ENCODE measurements at places on chromosomes 2 and 18.
A peak's percentile ranks its signal among the peaks of the same experiment; 100 is the strongest.

DNA sequence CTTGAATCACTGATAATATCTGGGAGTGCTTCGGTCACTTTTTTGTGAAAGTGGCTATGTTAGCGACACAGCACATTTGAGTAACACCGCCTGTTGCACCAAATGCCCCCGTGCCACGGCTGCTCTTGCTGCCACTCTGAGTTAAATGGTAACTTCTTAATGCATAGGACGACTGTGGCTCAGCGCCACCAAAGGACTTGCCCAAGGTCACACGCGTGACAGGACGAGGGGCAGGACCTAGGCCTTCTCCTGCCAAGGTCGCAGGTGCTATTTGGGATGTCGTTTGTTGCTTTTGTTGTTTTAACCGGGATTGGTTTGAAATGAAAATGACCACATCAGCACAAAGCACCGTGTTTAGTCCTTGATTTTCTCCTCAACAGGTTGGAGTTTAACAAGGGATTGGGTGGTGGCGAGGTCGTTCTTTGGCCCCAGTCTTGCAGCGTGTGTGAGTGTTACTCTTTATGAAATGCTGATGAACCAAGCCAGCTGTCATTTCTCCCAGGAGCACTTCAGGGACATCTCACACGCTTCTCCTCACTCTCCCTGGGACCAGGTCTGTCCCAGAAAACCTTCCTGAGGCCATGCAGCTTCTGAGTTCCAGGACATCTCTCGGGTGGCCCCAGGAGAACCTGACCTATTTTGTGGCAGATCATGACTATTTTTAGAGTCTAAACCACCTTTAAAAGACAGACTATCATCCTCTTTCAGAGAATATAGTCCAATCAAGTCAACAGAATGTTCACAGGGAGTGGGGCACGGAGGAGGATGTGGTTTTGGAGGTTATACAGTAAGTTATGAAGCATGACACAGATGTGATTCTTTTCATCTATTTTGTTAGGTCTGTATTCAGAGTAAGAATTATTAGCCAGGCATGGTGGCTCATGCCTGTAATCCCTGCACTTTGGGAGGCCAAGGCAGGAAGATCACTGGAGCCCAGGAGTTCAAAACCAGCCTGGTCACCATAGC, 49.9 kb downstream of the MTCL1 start:
- DNase-seq, result no peak

GRCh38 chr18:70036771-70037347, 89.2 kb upstream of the CD226 start:
- no peak for DNase-seq

GRCh38 chr2:10017313-10017941, 25.9 kb upstream of the KLF11 start:
- DNase-seq, result no peak

DNA sequence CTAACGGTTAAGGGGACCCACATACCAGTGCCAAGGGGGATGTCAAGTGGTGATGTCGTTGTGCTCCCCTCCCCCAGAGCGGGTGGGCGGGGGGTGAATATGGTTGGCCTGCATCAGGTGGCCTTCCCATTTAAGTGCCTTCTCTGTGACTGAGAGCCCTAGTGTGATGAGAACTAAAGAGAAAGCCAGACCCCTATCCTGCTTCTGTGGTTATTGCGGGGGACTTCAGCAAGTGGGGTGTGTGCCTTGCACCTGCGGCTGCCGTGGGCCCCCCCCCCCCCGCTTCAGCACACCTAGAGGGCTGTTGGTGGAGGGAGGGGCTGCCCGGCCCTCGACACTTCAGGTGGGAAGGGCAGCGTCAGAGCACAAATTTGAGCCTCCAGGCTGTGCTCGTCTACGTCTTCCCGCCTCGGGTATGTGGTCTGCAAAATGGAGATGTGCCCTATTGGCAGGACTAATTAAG, 6.1 kb downstream of the CTDSP1 start:
- DNase-seq, result no peak

DNA sequence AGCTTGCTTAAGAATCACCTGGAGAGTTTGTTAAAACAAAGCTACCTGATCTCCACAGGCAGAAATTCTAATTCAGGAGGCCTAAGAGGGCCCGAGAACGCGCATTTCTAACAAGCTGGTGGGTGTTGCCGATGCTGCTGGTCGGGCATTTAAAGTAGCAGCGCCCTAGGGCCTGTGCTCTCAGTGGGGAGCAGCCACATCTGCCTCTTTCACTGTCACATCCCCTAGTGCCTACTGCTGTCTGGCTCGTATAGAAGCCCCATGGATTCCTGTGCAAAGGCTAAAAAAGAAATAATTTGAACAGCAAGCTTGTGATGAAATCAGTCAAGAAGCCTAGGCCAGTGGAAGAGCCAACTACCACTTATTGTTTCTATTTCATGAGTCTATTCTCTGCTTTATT, 126.7 kb upstream of the SMIM21 start:
- peak; percentile 34 for DNase-seq

DNA sequence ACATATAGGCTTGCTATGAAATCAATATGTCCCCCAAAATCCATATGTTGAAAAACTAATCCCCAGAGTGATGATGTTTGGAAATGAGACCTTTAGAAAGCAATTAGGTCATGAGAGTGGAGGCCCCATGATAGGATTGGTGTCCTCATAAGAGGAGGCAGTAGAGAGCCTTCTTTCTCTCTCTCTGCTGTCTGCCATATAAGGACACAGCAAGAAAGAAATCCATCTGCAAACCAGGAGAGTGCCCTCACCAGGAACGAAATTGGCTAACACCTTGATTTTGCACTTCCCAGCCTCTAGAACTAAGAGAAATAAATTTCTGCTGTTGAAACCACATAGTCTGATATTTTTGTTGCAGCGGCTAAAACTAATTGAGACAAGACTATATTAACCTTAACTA, 89.5 kb downstream of the NBAS start:
- no peak for DNase-seq

- DNase-seq, result no peak
These were observed 63.0 kb upstream of the SPRED2 start for GRCh38 chr2:65495251-65495877.

DNA sequence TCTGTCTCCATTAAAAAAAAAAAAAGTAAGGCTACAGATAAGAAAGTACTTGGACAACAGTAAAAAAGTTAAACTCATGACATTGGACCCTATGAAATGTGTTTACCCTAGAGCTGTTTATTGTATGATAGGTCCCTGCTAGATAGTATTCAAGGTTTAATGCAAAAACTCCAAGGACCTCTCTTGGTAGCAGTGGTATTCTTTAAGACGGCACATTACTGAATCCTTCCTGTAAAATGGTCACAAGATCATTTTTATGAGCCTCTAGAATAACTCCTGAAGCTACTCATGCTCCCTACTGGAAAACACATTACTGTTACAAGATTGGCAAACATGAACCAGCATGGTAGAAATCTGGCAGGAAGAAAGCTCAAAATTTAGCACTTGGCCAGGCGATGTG, 38.8 kb downstream of the GALM start:
- no peak for DNase-seq

DNA sequence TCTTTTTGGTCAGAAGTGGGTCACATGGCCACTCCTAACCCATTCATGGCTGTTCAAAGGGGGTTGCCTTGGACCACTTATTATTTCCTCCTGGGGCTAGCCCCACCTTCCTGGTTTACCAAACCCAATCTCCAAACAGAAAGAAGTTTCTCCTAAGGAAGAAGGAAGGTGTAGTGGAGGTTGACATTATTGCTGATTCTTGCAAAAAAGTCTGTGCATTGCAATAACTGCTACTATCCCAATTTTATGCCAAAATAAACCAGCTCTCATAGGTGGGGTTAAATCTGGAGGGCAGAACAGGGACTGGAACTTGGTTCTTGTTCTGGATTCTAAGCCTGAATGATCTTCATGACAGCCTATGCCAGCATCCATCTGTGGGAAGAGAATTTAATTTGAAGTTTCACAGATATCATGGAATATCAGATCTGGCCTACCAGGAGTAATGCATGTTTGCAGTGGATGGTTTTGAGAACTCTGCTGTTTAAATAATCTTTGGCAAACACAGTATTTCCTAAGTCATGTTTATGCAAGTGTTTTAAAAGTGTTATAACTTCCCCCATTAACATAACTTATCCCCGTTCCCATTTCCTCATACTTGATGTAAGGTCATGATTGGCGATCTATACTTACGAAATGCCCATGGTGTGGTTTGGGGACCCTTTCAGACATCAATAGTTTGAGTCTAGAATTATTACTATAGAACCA, 11.9 kb downstream of the ANXA4 start:
- no peak for DNase-seq

DNA sequence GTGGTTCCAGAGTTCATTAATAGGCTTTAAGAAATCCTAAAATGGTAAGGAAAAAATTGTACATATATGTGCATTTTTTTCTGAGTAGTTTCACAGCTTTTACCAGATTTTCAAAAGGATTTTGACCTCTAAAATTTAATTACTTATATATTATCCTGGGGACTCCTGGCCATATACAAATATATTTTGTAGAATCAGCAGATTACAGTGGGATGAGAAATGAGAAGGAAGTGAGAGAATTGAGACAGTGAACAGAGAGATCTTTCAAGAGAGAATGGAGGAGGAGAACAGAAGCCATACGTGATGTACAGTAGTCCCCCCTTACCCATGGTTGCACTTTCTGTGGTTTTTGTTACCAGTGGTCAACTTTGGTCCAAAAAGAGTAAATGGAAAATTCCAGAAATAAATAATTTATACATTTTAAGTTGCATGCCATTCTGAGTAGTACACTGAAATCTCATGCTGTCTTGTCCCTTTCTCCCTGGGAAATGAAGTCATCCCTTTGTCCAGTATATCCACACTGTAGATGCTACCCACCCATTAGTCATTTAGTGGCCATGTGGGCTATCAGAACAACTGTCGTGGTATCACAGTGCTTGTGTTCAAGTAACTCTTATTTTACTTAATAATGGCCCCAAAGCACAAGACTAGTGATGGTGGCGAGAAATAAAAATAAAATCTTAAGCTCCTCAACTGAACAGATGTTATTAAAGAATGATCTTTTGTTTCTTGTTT, 130.4 kb upstream of the MYO3B start:
- no peak for DNase-seq

DNA sequence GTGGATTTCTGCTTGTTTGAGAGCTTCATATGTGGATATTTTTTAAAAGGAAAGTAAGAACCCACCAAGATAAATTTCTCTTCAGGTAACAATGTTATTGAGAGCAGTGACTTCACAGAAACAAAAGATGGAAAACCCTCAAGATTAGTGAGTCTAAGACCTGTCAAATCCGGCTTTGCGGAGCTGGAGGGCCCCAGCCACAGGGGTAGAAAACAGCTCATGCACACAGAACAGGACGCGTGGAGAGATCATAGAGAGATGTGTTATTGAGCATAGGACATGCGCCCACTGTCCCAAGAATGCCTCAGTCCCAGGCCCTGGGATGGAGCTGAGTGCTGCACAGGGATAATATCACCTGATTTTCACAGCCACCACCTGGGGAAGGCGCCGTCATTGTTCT, 21.3 kb downstream of the EDAR start:
- no peak for DNase-seq

GRCh38 chr2:31666878-31667277, 86.1 kb upstream of the SRD5A2 start:
- DNase-seq, result no peak

DNA sequence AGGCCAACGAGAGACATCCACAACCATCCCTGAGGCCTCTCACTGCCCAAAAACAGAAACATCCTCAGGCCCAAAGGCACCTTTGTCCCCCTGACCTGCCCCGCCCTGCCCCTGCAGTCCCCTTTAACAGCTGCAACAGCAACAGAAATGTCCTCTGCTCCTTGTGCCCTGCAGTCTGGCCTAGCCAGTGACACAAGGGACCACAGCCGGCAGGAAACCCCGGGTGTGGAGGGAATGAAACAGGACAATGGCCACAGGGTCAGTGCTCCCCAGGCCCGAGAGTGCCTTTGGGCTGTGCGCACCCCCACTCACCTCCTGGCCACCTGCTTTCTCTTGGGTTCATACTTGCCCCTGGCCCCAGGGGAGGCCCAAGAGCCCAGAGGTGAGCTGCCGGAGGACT, 35.6 kb downstream of the SNED1 start:
- no peak for DNase-seq

GRCh38 chr2:171531291-171531690, 9.0 kb downstream of the CYBRD1 start:
- DNase-seq, result no peak

DNA sequence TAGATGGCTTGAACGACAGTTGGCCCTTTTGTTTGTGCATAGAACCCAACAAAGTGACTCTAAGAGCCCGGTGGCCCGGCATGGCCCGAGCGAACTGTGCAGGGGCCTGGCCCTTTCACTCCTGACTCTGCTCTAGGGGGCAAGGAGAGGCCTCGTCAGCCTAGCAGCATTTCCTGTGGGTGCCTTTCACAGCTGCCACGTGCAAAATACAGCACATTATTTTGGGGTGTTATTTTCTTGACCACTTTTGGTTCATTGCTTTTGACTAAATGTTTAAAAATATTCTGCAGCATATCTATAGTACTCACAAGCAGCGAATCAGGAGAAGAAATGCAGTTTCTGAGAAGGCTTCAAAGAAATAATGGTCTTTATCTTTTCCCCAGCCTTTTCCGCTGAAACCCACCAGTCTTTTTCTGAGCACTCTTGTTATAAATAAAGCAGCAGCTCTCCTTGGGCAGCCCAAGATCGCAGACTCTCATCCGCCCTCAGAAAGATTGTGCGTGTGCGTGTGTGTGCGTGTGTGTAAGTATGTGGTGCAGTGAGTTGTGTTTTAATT, 31.3 kb downstream of the DGKD start:
- DNase-seq, result no peak

DNA sequence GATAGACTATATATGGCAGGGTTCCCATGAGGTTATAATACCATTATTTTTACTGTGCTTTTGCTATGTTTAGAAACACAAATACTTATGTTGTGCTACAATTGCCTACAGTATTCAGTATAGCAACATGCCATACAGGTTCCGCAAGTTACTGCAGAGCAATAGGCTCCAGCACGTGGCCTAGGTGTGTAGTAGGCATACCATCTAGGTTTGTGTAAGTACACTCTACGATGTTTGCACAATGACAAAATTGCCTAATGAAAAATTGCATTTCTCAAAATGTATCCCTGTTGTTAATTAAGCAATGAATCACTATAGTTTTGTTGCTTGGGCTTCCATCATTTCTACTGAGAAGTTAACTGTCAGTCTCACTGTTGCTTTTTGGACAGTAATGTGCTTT, 9.8 kb downstream of the CD302 start:
- DNase-seq, result no peak
